Urinary bladder (tissue), 4 donors: ENCODE measurements at places on chromosomes 1 and 21.
A peak's percentile ranks its signal among the peaks of the same experiment; 100 is the strongest.

GRCh38 chr1:159229260-159229885 is 24.7 kb downstream of the ACKR1 start:
- no peak for DNase-seq

DNA sequence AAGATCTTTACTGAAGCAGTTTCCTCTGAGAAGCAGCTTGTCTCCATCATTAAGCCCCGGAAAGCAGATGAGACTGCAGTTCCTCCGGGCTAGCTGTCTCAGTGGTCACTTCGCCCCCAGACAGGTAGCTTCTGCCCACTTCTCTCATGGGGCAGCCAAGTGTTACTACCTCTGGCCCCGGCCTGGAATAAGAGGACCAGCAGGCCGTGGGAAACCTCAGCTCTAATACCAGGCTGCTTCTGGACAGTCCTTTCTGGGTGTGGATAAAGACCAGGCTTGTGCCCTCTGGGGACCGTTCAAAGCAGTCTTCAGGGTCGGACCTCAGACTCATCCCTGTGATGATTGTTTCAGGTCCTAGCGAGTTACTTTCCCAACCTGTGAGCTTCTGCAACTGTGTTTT is 54.8 kb downstream of the RUNX3 start:
- no peak for DNase-seq

- DNase-seq, result no peak
Observed at GRCh38 chr1:200304171-200304570, 105.7 kb downstream of the ZNF281 start.

GRCh38 chr1:233707880-233708815 is 94.2 kb downstream of the KCNK1 start:
- no peak for DNase-seq

DNA sequence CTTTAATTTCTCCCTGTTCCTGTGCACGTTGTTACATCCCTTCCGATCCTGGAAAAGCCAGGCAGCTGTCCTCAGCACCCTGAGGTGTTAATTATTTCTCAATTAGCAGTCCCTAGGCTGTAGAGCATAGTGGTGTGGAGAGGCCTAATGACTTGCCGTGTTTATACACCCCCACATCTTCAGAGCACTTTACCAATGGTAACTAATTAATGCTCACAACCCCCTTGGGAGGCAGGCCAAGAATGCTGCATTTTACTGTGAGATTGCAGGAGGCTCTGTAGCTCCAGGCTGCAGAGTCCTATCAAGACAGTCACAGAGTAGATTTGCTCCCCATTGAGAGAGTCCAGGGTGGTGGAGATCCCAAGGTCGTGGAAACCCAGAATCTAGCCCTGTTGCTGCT is 2.4 kb upstream of the PARS2 start:
- no peak for DNase-seq

GRCh38 chr1:19044975-19045831 is 88.7 kb upstream of the IFFO2 start:
- no peak for DNase-seq

- DNase-seq, result no peak
Observed at GRCh38 chr1:15493869-15494390, 18.0 kb downstream of the CELA2B start.

DNA sequence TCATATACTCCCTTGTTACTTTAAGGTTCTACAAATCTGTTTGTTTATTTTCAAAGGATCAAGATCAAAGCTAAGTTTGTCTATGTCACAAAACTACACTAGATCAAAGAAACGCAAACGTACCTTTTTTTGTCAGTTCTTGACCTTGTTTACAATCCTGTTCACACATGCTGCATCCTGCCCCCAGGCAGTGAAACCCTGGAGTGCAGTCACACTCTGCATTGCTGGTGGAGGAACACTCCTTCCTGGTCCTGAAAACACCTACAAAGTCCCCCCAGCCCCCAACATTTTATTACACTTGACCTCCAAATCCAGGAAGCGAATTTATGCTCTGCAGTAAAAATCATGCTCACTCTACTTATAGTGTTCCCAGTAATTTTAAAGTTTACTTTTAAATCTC is 2.6 kb downstream of the TNFRSF9 start:
- no peak for DNase-seq

- no peak for DNase-seq
Observed at GRCh38 chr1:221877311-221877710, 135.4 kb upstream of the DUSP10 start.

GRCh38 chr1:56097713-56098112 is 481.6 kb downstream of the PLPP3 start:
- no peak for DNase-seq

- no peak for DNase-seq
Observed at GRCh38 chr1:151547119-151547899, 7.2 kb downstream of the TUFT1 start.

GRCh38 chr1:67704351-67704750 is 19.4 kb downstream of the GADD45A start:
- DNase-seq, result no peak

- no peak for DNase-seq
Observed at GRCh38 chr1:13828454-13829151, 128.6 kb downstream of the PRDM2 start.

DNA sequence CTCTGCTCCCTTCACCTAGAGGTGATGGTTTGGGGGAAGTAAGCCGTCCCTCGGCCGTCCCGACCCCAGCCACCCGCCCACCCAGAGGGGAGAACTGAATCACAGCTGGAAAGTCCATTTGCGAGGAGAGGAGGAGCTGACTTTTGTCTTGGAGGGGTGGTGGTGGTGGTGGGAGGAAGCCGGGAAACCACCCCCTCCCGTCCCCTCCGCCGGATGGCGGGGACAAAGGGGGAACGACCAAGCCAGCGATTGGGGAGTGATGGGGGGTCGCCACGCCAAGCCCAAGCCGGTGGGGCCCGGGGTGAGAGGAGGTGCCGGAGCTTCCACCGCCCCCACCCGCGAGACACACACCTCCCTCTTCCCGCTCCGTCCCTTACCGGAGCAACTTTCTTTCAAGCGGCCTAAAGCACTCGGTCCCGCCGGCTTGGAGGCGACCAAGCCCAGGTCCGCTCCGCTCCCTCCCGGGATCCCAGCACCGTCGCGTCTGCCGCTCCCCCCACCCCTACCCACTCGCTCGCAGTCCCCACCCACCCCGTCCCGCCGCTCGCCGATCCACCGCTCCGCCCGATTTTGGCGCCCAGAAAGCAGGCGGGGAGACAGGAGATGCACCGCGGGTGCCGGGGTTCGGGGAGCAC is 540 bp downstream of the ARHGEF2 start:
- DNase-seq, result no peak

DNA sequence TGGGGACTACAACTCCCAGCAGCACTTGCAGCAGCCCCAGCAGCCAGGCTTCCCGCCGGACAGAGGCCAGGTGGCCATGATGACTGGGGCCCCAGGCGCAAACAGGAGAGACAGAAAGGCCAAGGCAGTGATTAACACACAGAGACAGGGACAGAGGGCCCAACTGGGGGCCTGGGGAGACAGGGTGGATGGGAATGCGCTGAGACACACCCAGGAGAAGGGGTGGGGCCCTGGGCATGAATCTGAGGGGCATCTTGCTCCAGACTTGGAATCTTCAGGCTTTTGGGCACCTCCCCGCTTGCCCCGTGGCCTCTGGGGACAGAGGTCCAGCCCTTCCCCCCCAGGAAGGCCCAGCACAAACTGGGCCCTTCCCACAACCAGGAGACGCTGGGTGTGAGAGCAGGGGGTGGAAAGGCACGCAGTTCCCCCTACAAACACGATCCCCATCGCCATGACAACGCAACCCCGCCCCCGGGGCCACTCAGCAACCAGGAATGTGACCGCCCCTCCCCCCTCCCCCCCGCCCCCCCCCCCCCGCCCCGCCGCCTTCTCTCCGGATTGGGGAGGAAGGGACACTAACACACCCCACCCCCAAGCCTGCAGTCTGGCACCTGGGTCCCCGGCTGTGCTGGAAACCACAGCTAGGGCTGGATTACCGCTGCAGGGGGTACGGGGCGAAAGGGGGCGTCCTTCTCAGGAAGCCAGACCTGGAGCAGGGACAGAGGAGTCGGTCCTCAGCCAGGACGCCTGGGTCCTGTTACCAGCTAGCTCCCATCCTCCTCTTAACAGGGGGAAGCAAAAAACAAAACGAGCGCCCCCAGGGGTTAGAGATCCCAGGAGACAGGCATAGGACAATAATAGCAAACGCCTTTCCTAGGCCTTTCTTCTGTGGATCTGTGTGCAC is 4.5 kb downstream of the HDGF start:
- no peak for DNase-seq

- no peak for DNase-seq
Observed at GRCh38 chr21:18460979-18461378, 57.4 kb upstream of the TMPRSS15 start.

GRCh38 chr1:200334661-200335256 is 75.1 kb downstream of the ZNF281 start:
- no peak for DNase-seq

- DNase-seq, result no peak
Observed at GRCh38 chr1:47867438-47868347, 129.5 kb downstream of the TRABD2B start.

DNA sequence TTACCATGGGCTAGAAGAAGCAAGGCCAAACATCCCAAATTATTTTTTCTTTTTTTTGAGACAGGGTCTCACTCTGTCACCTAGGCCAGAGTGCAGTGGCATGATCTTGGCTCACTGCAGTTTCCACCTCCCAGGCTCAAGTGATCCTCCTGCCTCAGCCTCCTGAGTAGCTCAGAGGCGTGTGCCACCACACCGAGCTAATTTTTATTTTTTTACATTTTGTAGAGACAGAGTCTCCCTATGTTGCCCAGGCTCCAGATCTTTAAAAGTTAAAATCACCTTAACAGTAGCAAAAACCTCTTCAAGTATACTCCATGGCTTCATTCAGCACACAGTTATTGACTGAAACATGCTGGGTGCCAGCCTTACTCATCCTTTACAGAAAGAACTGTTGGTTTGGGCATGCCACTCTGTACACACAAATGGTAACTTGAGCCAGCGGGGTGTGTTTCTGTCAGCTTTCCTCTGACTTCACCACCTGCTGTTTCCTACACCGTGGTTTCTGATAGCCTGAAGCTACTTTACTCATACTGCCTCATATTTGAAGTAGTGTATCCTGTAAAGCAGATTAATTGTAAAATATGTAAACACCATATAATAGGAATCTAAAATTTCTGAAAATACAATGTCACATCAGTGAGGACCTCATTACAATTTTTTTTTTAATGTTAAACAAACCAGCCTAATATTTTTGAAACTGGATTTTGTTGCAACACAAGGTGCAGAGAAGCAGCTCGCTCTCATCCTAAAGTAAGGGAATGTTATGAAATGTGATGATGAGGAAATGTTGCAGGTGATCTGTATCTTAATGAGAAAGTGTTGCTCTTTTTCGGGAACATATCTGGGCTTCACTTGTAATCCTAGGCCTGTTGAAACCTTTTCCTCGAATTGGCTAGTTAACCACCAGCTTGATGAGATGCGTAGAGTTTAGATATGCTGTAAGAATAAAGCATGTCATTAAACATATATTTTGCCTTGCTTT is 113.9 kb downstream of the ATP5PO start:
- peak; percentile 62 for DNase-seq

- no peak for DNase-seq
Observed at GRCh38 chr1:154859151-154859785, 10.8 kb downstream of the KCNN3 start.

- DNase-seq, result no peak
Observed at GRCh38 chr1:61956016-61956645, 213.9 kb downstream of the PATJ start.

- DNase-seq, result no peak
Observed at GRCh38 chr21:31447505-31447904, 103.4 kb upstream of the TIAM1 start.

DNA sequence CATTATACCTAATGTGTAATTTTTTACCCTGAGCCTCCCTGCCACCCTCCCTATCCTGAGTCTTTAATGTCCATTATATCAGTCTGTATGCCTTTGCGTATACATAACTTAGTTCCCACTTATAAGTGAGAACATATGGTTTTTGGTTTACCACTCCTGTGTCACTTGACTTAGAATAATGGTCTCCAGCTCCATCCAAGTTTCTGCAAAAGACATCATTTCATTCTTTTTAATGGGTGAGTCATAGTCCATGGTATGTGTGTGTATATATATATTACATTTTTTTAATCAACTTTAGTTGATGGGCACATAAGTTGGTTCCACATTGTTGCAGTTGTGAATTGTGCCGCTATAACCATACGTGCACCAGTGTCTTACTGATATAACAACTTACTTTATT is 477.1 kb upstream of the NEGR1 start:
- DNase-seq, result no peak

- peak; percentile 20 for DNase-seq
Observed at GRCh38 chr1:174262349-174263241, 103.3 kb downstream of the RABGAP1L start.

GRCh38 chr1:104291156-104291555 is 541.5 kb downstream of the AMY1C start:
- no peak for DNase-seq

- DNase-seq, result no peak
Observed at GRCh38 chr1:201221201-201221846, 30.7 kb downstream of the IGFN1 start.

DNA sequence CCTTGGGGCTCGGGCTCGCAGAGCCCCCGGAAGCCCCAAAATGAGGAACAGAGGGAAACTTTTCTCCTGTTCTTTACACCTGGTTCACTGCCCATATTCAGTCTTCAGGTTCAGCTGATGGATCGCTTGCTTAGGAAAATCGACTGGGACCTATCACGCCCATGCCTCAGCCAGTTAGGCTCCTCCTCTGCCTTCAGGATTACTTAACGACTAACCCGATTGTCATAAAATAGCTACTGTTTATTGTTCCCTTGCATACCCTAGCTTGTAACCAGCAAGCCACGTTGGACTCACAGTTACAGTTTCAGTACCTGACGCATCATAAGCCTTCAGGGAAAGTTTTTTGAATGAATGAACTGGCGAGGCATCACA is 692 bp downstream of the TARDBP start:
- no peak for DNase-seq

GRCh38 chr1:23646091-23646490 is 45.5 kb upstream of the RPL11 start:
- DNase-seq, result no peak
